Mesothelial cell of epicardium (in vitro differentiated cells): ENCODE measurements at places on chromosomes 5 and 9.
A peak's percentile ranks its signal among the peaks of the same experiment; 100 is the strongest.

DNA sequence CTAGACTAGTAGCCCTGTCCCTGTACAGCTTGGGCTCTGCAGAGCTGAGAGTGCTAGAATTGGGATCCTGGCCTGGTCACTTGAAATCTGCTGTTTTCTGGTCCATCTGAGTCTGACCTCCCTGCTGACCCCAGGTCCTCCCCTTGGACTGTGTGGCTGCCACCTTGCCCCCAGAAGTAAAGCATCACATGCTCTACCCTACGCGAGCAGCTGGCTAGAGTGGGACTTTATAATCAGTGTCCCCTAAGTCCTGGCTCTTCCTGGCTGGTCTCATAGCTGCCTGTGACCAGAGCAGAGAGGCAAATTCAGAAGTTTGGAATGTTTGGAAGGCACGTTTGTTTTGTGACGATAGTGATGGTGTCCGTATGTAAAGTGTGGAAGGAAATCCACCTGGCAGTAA, 81.0 kb downstream of the ARHGEF28 start:
- H3K4me3 ChIP-seq: no peak overlapping the region
- no peaks in the 10 kb centered on the region for H3K4me1 ChIP-seq
- DNase-seq: no peak
- H3K27me3 ChIP-seq: peaks cover 32% of the 10 kb centered on the region
- no peak overlapping the region for H3K27ac ChIP-seq

DNA sequence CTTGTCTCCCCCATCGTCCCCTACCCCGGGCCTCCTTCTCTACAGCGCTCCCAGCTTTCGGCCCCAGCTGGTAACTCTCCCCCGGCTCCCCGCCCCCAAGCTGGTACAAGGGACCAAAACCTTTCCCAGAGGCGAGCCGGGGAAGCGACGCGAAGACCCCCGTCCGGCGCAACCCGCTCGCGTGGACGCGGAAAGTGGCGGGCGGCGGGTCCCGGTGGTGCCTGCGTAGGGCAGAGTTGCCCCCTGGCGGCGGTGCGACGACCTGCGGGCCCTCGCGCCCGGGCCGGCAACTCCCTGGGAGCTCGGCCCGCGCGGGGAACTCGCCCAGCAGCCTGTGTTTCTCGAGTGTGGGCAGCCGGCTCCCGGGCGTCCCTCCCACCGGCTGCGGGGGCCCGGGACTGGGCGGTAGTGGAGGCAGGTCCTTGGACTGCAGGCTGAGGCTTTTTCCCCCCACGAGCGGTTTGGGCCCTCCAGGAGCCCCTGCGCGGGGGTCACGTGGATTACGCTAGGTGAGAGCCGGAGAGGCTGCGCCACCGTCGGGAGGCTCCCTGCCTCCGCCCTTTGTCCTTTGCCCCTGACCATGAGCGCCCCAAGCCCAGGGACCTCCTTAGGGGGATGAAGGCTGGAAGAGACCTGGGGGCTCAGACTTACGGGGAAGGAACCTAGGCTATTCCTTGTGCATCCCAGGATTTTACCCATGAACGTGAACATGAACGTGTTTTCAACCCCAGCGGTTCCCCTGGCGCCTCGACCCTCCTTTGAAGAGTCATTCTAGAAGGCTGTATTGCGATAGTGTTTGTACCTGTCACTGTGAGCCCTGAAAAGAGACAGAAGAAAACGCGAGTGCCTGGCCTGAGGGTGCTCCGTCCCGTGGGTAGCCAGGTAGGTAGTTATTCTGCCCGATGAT, 2.9 kb upstream of the FOXD1 start:
- H3K36me3 ChIP-seq: no peaks in the 10 kb centered on the region
- DNase-seq: peak; percentile 85
- H3K27me3 ChIP-seq: peaks cover 76% of the 10 kb centered on the region
- peaks cover 11% of the 10 kb centered on the region for H3K4me1 ChIP-seq
- no peak overlapping the region for H3K27ac ChIP-seq
- no peak overlapping the region for H3K4me3 ChIP-seq

- H3K27ac ChIP-seq: no peak overlapping the region
- H3K27me3 ChIP-seq: no peaks in the 10 kb centered on the region
- H3K36me3 ChIP-seq: no peaks in the 10 kb centered on the region
Observed at GRCh38 chr5:158390577-158390976, 531.6 kb upstream of the CLINT1 start.

- H3K27me3 ChIP-seq: no peaks in the 10 kb centered on the region
- H3K36me3 ChIP-seq: peaks cover 42% of the 10 kb centered on the region
- DNase-seq: no peak
Observed at GRCh38 chr5:131671994-131672655, 37.1 kb upstream of the RAPGEF6 start.

GRCh38 chr9:95429096-95429495, 87.7 kb downstream of the PTCH1 start:
- no peaks in the 10 kb centered on the region for H3K36me3 ChIP-seq
- DNase-seq: no peak
- no peaks in the 10 kb centered on the region for H3K27me3 ChIP-seq
- no peak overlapping the region for H3K27ac ChIP-seq
- no peak overlapping the region for H3K4me3 ChIP-seq

GRCh38 chr9:20906326-20906725, 125.1 kb downstream of the HACD4 start:
- no peaks in the 10 kb centered on the region for H3K27me3 ChIP-seq
- peaks cover 13% of the 10 kb centered on the region for H3K36me3 ChIP-seq
- DNase-seq: no peak
- H3K4me3 ChIP-seq: no peak overlapping the region
- H3K27ac ChIP-seq: no peak overlapping the region
- peaks cover 3% of the 10 kb centered on the region for H3K4me1 ChIP-seq

GRCh38 chr9:99235926-99236634, 14.0 kb downstream of the SEC61B start:
- no peaks in the 10 kb centered on the region for H3K4me1 ChIP-seq
- no peak for DNase-seq
- no peak overlapping the region for H3K27ac ChIP-seq
- H3K27me3 ChIP-seq: no peaks in the 10 kb centered on the region
- no peak overlapping the region for H3K4me3 ChIP-seq

GRCh38 chr5:57176350-57176857, 2.5 kb downstream of the GPBP1 start:
- peak overlapping the region; percentile 100 for H3K27ac ChIP-seq
- H3K4me1 ChIP-seq: peaks cover 48% of the 10 kb centered on the region
- peak overlapping the region; percentile 91 for H3K4me3 ChIP-seq

GRCh38 chr5:162683284-162683683, 615.7 kb downstream of the GABRG2 start:
- H3K27ac ChIP-seq: no peak overlapping the region
- H3K36me3 ChIP-seq: no peaks in the 10 kb centered on the region
- H3K4me1 ChIP-seq: peaks cover 14% of the 10 kb centered on the region
- no peaks in the 10 kb centered on the region for H3K27me3 ChIP-seq
- H3K4me3 ChIP-seq: no peak overlapping the region
- no peak for DNase-seq

- peaks cover 10% of the 10 kb centered on the region for H3K36me3 ChIP-seq
- no peak for DNase-seq
- peak overlapping the region; percentile 67 for H3K27ac ChIP-seq
- peaks cover 28% of the 10 kb centered on the region for H3K4me1 ChIP-seq
- no peak overlapping the region for H3K4me3 ChIP-seq
Observed at GRCh38 chr5:65986050-65986451, 59.7 kb downstream of the ERBIN start.

DNA sequence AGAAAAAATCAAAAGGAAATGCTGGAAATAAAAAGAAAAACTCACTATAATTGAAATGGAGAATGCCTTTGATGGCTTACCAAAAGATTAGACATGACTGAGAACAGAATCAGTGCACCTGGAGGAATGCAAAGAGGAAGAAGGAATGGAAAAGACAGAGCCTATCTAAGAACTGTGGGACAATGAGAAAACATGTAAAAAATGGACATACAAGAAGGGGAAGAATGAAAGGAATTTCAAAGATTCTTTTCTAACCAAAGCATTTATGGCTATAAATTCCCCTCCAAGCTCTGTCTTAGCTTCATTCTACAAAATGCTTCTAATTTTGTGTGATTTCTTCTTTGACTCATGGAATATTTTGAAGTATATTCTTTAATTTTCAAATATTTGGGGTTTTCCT, 47.5 kb upstream of the CLK4 start:
- peaks cover 17% of the 10 kb centered on the region for H3K36me3 ChIP-seq
- H3K27ac ChIP-seq: peak overlapping the region; percentile 82
- no peak overlapping the region for H3K4me3 ChIP-seq

DNA sequence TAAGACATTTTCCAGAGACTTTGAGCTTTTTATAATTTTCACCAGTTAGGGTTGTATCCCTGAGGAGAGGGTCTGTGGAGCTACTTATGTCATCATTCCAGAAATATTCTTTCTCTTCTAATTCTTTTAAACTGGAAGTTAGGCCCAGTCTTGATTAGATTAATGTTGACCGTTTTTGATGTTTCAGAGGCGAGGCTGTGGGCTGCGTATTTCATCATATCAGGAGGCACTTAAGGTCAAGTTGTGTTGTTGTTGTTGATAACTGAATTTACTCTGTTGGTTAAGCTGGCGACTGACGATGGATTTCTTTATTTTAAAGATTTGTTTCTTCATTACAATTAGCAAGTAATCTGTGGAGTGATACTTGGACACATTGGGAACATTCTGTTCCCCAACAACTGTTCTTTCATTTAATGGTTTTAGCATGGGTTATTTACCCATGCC, 20.1 kb downstream of the IPO11 start:
- no peak for DNase-seq
- no peak overlapping the region for H3K4me3 ChIP-seq
- no peaks in the 10 kb centered on the region for H3K36me3 ChIP-seq
- peaks cover 6% of the 10 kb centered on the region for H3K4me1 ChIP-seq

DNA sequence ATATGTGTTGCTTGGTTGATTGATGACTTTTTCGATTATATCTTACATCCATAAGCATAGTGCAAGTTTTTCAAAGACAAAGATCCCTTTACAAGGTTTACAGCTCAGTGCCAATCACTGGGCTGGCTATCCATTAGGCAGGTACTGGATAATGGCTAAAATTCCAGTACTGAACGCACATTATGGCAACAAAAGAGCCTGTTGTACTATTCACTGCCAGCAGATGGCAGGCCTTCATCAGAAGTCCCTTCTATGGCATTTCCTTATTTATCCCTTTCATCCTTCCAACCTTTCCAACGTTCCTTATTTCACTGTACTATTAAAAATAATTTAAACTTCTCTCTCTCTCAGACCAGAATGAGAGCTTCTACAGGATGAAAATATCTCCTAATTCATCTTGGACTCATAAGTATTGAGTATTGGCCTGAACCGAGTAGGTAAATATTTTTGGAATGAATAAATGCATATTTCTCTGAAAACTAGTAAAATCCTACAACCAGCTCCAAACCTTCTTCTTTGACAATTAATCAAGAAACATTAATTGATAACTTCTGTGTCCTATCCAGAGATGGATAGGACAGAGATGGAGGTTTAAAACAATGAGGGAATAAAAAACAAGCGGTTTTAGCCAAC, 6.7 kb upstream of the WNT8A start:
- no peak overlapping the region for H3K4me3 ChIP-seq
- peaks cover 1% of the 10 kb centered on the region for H3K27me3 ChIP-seq
- no peaks in the 10 kb centered on the region for H3K4me1 ChIP-seq
- no peak overlapping the region for H3K27ac ChIP-seq
- no peaks in the 10 kb centered on the region for H3K36me3 ChIP-seq
- peak; percentile 35 for DNase-seq
